Stimulated activated CD4-positive, alpha-beta T cell treated with anti-CD3 and anti-CD28 coated beads, Interleukin-12 subunit alpha, Interleukin-12 subunit beta, amount 100 ng/mL, for 24 hours (primary cell): ENCODE measurements at places on chromosomes 4 and X.

DNA sequence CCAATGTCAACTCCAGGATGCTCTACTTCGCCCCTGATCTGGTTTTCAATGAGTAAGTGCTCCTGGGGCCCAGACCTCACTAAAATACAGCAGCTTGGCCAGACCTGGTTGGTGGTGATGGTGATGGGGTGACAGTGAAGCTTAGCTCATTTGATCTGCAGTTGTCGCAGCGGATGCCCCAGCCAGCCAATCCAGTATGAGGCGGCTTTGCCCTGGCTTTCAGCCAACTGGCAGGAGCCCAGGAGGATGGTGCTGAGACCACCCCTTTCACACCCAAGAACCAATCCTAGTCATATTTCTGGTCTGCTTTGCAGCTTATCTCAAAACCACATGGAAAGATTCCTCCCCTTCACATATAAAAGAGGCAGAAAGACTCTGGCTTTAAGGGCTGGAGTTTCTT is 173.8 kb downstream of the AR start:
- DNase-seq, result no peak

GRCh38 chrX:96447161-96447560 is 237.5 kb upstream of the DIAPH2 start:
- no peak for DNase-seq

DNA sequence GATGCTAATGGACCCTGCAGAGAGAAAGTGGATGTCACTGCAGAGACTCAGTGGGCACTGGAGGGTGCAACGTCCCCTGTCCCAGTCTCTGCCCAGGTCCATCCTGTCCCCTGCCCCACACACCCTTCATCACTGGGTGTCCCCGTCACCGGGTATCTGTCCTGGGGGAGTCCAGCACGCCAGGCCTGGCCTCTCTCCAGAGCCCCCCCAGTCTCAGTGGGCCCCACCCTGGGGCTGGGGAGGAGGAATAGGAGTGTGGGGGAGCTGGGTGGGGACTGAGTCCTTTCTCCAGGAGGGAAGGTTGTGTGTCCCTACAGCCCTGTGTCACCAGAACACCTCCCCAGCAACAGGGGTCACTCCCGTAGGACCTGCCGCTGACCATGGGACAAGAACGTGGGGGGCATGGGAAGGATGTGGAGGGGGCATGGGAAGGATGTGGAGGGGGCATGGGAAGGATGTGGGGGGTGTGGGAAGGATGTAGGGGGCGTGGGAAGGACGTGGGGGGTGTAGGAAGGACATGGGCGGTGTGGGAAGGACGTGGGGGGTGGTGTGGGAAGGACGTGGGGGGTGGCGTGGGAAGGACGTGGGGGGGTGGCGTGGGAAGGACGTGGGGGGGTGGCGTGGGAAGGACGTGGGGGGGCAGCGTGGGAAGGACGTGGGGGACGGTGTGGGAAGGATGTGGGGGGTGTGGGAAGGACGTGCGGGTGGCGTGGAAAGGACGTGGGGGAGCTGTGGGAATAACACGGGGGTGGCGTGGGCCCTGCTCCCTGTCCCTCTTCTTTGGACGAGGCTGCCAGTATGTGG is 21.0 kb upstream of the SPON2 start:
- DNase-seq, result no peak

GRCh38 chr4:109315341-109315740 is 12.9 kb upstream of the COL25A1 start:
- DNase-seq, result no peak

DNA sequence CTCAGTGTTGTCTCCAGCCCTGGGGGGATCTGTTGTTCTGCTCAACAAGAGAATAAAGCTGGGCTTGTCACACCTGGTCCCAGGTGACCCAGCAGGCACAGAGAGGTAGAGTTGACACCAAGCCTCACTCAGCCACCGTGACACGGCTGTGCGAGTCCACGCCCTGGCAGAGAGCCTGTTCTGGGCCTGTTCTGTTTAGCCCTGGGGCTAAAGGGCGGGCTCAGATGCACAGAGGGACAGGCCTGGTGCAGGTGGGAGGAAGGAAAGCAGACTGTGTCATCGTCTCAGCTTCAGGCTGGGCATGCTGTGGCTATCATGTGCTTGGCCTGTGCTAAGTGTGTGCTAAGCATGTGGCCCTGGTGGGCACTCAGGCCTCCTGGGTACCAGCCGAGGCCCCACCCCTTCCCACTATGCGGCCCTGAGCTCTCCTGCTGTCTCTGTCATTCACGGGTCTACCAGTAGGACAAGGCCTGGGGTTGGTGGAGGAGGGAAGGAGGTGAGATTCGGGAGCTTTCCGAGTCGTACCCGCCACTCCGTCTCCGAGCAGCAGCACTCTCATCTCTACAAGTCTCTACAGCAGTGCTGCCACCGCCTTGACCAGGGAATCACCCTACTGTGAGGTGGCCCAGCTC is 10.8 kb downstream of the WFS1 start:
- no peak for DNase-seq
